ENCODE measurements at places on chromosomes 12 and 14. TPM values are rescaled to one million over a fixed set of nuclear protein-coding genes. Genes with fewer than 3 reads are reported as not detected.
A peak's percentile ranks its signal among the peaks of the same experiment; 100 is the strongest.

DNA sequence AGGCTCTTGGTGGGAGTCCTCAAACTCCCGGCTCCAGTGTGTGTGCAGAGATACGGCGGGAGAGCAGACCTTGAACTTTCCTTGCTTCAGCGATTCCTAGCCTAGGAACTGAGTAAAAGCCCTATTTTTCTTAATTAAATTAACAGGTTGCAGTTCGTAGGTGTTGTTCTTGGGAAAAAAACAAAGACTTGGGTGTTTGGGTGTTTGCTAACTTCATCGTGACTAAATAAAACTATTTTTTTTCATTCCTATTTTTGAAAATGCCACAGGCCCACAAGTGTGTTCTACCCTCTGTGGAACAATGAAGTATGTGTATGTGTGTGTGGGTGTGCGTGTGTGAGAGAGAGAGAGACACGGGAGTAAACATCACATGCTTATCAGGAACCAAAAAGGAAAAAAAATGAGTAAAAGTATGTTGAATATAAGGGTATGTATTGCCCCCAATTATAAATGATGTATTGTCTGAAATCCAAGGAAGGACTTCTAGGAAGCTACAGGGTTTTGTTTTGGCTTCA, 651 bp downstream of the TMEM117 start:
- no peak for DNase-seq
- no peaks in the 10 kb centered on the region for H3K27me3 ChIP-seq
- H3K27ac ChIP-seq = peak overlapping the region; percentile 90
- H3K4me1 ChIP-seq = peaks cover 5% of the 10 kb centered on the region

DNA sequence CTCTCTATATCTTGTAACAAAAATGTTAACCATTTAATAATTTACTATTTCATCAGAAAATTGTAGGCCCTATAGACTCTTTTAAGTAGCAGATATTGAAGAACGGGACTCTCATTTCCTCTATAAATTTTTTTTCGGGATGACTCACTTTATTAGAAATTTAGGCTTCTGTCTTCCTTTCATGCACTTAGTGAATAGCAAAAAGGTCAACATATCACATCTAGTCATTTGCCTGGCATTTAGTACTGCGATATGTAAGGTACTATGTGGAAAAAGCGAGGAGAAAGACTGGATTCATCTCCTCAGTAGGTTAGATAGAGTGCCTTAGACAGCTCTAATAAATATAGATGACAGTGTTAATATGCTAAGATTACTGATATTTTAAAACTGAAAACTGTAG, 166.3 kb upstream of the PTPRQ start:
- no peak overlapping the region for H3K4me3 ChIP-seq
- H3K36me3 ChIP-seq = no peaks in the 10 kb centered on the region
- no peaks in the 10 kb centered on the region for H3K4me1 ChIP-seq
- no peak for DNase-seq
- H3K27me3 ChIP-seq = no peaks in the 10 kb centered on the region

DNA sequence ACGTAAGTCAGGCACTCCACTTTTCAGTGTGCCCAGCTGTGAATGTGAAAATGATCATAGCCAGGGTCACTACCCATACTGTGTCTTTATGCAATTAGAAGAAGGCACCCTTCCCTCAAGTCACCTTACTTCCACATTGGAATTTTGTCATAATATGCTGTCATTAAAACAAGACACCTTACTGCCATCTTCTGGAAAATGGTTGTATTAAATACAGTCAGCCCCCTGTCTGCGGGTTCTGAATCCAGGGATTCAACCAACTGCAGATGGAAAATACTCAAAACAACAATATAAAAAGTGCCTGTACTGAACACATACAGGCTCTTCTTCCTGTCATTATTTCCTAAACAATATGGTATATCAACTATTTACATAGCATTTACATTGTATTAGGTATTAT, 70.2 kb upstream of the TBX5 start:
- H3K4me1 ChIP-seq = peaks cover 6% of the 10 kb centered on the region
- peaks cover 71% of the 10 kb centered on the region for H3K27me3 ChIP-seq
- no peak overlapping the region for H3K4me3 ChIP-seq
- no peaks in the 10 kb centered on the region for H3K36me3 ChIP-seq
- H3K27ac ChIP-seq = no peak overlapping the region

DNA sequence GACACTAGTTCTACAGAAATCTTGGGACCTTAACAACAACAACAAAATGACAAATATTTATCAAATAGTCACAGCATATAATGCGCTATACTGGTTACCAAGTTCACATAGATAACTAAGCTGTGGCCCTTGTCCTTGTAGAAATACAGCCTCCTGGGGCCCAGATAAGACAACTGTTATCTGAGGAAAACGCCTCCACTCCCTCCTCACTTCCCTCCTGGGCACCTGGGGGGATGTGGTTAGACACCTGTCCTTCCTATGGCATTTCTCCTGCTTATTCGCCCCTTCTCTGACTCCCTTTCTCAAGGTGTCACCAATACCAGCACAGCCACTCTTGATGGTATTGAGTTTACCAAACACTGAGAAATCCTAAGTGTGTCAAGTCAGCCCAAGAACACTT, 419.4 kb downstream of the RAD51B start:
- no peaks in the 10 kb centered on the region for H3K27me3 ChIP-seq
- H3K36me3 ChIP-seq = no peaks in the 10 kb centered on the region
- no peak for DNase-seq
- no peak overlapping the region for H3K27ac ChIP-seq
- peaks cover 19% of the 10 kb centered on the region for H3K4me1 ChIP-seq

DNA sequence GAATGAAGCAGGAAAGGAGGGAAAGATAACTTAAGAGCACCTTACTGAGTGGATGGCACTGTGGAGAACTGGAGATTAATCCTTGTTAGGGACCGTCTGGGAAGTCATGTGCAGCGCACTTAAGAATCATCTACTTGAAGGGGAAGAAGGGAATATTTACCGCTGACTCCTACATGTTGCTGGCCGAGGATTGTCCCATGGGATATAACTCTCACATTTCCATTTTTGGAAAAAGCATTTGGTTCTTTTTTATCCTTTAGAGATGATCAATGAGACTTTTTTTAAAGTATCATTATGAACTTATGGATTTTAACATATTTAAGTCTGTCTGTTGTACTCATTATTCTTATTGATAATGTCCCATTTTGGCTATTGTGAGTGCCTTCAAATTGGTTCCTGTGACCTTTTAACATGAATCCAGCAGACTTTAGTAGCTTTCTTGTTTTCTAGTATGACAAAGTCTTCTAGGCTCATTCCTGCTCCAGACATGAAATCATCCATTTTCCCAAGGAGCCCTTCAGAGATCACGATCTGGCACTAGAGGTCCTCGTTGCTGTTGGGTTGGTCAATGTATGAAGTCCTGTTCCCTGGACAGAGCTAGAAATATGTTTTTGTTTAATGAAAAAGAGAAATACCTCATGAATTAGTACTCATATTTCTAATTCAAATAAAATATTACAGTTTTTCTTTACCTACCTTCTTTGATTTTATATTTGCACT, 20.2 kb upstream of the FAM234B start:
- H3K27ac ChIP-seq = no peak overlapping the region
- no peaks in the 10 kb centered on the region for H3K4me1 ChIP-seq
- no peaks in the 10 kb centered on the region for H3K27me3 ChIP-seq
- no peak for DNase-seq
- no peak overlapping the region for H3K4me3 ChIP-seq

GRCh38 chr12:8958066-8958465, 8.6 kb upstream of the M6PR start:
- H3K4me3 ChIP-seq = no peak overlapping the region
- no peak for DNase-seq
- H3K4me1 ChIP-seq = no peaks in the 10 kb centered on the region
- H3K27me3 ChIP-seq = no peaks in the 10 kb centered on the region
- no peaks in the 10 kb centered on the region for H3K36me3 ChIP-seq

GRCh38 chr12:45553204-45553603, 176.3 kb upstream of the ARID2 start:
- H3K4me3 ChIP-seq = no peak overlapping the region
- H3K27ac ChIP-seq = no peak overlapping the region
- no peaks in the 10 kb centered on the region for H3K4me1 ChIP-seq

The IKZF4 gene
- 23.3 TPM for polyA plus RNA-seq

The KLHL33 gene
- 0.39 TPM for polyA plus RNA-seq

DNA sequence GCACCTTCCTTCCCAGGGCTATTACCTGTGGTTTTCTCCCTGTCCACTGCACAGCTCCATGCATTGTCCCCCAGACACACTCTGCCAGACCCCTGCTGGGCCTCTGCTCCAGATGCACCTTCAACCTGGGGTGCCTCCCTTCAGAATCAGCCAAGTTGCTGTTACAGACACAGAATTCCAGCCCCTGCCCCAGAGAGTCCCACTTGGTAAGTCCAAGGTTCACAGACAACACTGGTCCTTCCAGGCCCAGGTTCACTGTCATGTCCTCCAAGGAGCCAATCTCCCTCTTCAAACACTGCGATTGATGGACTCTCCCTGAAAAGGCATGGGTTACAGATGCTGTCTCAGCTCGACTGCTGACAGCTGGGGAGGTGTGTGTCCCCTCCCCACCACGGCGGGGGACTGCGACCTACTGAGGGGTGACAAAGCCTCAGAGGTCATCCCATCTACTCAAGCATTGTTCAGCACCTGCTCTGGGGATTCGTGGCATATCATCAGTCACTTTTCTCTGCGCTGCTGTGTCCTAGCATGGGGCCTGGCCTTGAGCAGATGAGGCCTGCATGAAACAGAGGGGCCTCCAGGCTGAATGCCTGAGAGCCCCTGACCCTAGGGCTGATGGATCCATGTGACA, 24.3 kb downstream of the CALM1 start:
- H3K4me1 ChIP-seq = no peaks in the 10 kb centered on the region
- no peak for DNase-seq
- H3K36me3 ChIP-seq = no peaks in the 10 kb centered on the region

- no peaks in the 10 kb centered on the region for H3K36me3 ChIP-seq
- no peaks in the 10 kb centered on the region for H3K4me1 ChIP-seq
- H3K27ac ChIP-seq = no peak overlapping the region
- DNase-seq = no peak
Observed at GRCh38 chr14:68215629-68216028, 396.1 kb downstream of the RAD51B start.

The CD163L1 gene
- polyA plus RNA-seq = 6.9 TPM

All from left lung (tissue), 14 donors.